ENCODE measurements at places on chromosomes 12 and 14. TPM values are rescaled to one million over a fixed set of nuclear protein-coding genes. Genes with fewer than 3 reads are reported as not detected.

The C12orf54 gene
- total RNA-seq, result not detected

The RASAL1 gene
- 0.69 TPM for total RNA-seq

The RNASE3 gene
- not detected for total RNA-seq

The LRRC43 gene
- not detected for total RNA-seq

The STON2 gene
- total RNA-seq, result 12.3 TPM

The OVCH1 gene
- not detected for total RNA-seq

The ITGB7 gene
- 3.4 TPM for total RNA-seq

The GLIPR1L1 gene
- total RNA-seq, result not detected

The KRT79 gene
- 0.46 TPM for total RNA-seq

The ARPC3 gene
- 202 TPM for total RNA-seq

The NINJ2 gene
- not detected for total RNA-seq

The C12orf42 gene
- total RNA-seq, result not detected

The GPR84 gene
- not detected for total RNA-seq

The GLRX5 gene
- total RNA-seq, result 60.0 TPM

The PTPRB gene
- total RNA-seq, result 0.66 TPM

The PZP gene
- total RNA-seq, result not detected

The FSCB gene
- total RNA-seq, result 0.12 TPM

The TAS2R50 gene
- total RNA-seq, result 0.29 TPM

The LRRIQ1 gene
- total RNA-seq, result 0.40 TPM

The SRSF5 gene
- total RNA-seq, result 309 TPM

The GDF3 gene
- not detected for total RNA-seq

The CLECL1 gene
- total RNA-seq, result not detected

The GLT8D2 gene
- 1.6 TPM for total RNA-seq

The KRT72 gene
- total RNA-seq, result not detected

The RHOJ gene
- total RNA-seq, result not detected

The BCL11B gene
- total RNA-seq, result 0.73 TPM

The TAS2R9 gene
- not detected for total RNA-seq

The CRY1 gene
- 32.0 TPM for total RNA-seq

The PRIMA1 gene
- total RNA-seq, result not detected

The TMEM121 gene
- 27.5 TPM for total RNA-seq

The TMEM30B gene
- total RNA-seq, result 85.3 TPM

The SLC6A15 gene
- not detected for total RNA-seq
